ENCODE measurements at places on chromosomes 6 and 20. TPM values are rescaled to one million over a fixed set of nuclear protein-coding genes. Genes with fewer than 3 reads are reported as not detected.

Gene ELOVL2
- not detected for total RNA-seq

Gene TBXT
- not detected for total RNA-seq

Gene BTNL2
- not detected for total RNA-seq

Gene OR12D3
- not detected for total RNA-seq

Gene CCN5
- not detected for total RNA-seq

Gene PLN
- total RNA-seq: 0.58 TPM

Gene PNLDC1
- 0.18 TPM for total RNA-seq
